ENCODE measurements at places on chromosomes 4 and X.

DNA sequence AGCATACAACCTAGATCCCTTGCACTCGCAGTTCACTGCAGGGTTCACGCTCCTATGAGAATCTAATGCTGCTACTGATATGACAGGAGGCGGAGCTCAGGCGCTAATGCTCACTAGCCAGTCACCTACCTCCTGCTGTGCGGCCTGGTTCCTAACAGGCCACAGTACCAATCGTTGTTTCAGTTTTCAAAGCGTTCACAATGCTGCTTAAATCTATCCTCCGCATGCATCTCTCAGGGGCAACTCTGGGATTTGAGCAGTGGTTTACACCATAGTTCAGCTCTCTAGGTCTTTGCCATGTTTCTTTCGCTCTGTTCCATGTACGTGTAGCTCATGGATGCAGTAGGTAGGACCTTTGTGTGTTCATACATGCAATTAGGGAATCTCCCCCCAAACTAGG, 47.2 kb downstream of the CLOCK start:
- no peak for DNase-seq

GRCh38 chrX:68908071-68908470, 79.2 kb downstream of the EFNB1 start:
- DNase-seq = no peak

DNA sequence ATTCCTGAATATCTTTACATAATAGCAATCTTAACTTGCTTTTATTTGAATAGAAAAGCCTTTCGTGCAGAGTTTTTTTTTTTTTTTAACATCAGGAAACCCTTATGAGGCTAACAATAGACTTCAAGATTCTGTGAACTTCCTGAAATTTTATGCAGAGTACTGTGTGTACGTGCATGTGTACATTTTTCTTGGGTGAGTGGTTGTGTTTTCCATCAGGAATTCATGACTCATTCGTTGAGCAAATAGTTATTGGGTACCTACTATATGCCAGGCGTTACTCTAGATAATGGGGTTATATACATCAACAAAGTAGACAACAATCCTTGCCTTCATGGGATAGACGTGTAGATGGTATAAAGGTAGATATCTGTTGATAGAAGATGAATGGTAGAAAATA, 59.1 kb downstream of the MRPL1 start:
- DNase-seq = no peak

DNA sequence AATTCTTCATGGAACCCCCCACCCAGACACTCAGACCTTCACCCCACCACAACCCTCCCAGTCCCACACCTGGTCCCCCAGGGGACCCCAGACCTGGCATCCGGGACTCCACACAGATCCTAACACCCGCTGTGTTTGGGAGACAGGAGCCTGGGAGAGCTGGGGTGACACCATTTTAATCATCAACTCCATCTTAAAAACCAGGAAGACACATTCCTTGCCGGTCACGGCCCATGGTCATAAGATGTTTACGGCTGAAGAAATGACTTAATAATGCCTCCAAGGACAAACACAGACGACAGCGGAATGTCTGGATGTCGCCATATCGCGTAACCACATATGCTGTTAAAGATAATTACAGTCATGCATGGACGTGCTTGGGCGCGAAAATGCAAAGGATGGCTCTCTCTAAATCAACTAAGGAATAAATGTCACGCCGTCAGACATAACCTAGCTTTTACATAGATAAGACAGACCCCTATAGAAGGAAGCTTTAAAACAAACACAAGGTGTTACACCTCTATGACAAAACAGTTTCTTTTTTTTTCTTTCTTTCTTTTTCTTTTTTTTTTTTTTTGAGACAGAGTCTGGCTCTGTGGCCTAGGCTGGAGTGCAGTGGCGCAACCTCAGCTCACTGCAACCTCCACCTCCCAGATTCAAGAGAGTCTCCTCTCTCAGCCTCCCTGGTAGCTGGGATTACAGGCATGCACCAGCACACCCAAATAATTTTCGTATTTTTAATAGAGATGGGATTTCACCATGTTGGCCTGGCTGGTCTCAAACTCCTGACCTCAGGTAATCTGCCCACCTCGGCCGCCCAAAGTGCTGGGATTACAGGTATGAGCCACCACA, 2.1 kb upstream of the DHRSX start:
- DNase-seq = no peak

- DNase-seq = no peak
These were observed 36.5 kb downstream of the PLK4 start for GRCh38 chr4:127917151-127917550.

DNA sequence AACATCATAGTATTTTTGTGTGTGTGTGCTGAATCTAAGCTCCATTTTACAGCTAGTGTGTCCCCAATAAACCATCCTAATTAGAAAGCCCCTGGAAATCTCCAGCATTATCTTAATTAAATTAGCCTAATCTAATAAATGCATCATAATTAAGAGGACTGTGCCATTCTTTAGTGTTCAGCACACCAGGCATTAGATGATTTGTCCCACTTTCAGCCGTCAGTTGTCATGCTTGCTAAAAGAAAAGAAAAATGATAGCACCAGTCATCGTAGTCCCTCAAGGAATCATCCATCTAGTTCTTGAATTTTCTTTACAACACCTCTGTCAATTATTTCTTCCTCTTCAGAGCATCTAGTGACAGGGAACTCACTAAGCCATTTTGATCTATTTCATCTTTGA, 155.9 kb downstream of the PALLD start:
- no peak for DNase-seq

All from activated CD4-positive, alpha-beta T cell treated with anti-CD3 and anti-CD28 coated beads, Interleukin-2, amount 50 U/mL, for 1 hour (primary cell).